ENCODE measurements at places on chromosomes 2 and 18.

DNA sequence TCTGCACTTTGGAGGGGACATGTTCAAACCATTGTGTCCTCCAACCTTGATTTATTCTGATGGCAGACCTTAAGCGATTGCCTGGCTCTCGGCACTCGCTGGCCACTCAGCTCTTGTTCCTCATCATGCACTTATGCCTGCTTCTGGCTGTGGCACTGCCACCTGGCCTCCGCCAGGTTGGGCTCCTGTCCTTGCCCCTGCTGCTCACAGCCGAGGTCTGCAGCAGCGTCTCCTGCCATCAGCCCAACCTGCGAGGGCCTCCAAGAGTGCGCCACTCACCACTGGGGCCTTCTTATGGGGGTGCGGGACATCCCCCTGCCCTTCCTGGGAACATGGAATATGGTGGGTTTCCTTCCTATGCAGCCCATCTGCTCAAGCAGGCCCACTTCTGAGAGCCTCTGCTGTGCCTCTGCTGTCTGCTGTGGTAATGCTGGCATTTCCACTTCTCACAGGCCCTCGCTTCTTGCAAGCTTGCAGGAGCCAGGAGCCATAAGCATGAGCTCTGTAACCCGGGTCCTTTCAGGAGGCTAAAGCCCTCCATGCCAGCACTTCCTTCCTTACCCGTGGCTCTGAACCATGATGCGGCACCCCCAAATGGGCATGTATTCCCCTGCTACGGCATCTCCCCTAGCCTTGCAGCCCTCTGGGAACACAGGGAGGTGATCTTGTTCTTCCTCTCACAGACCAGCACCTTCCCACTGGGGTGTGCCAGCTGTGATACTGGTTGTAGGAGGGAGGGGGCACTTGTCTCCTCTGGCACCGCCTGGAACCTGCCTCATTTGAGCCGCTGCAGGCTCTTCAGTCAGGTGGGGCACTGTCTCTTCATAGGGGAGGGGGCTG is 58.6 kb upstream of the HS6ST1 start:
- DNase-seq, result no peak

DNA sequence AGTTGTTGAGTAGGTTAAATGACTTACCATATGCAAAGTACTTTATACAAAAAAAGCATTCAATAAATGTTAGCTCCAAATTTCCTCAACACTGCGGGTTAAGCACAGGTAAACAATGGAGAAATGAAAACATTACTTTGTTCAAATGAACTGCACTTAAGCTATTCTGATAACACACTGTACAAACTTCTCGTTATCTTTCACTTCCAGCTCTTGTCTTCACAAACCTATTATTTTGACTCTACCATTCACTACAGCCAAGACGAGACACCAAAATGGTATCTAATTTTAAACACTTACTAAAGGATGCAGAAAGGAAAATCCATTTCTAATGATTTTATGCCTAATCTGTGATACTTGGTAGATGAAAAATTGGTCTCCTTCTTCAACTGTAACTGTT is 43.8 kb downstream of the SLC40A1 start:
- no peak for DNase-seq

GRCh38 chr2:70790136-70790828 is at the start of gene FIGLA:
FIGLA (minus strand) TSS chr2:70790643; CDS start chr2:70790638, 5 bp downstream.
- DNase-seq, result no peak

GRCh38 chr18:32289483-32290075 is 99.7 kb downstream of the MEP1B start:
- no peak for DNase-seq

Measured in natural killer cell (primary cell).